Occipital lobe (tissue), 3 donors: ENCODE measurements at places on chromosomes 3 and 15. TPM values are rescaled to one million over a fixed set of nuclear protein-coding genes. Genes with fewer than 3 reads are reported as not detected.

DNA sequence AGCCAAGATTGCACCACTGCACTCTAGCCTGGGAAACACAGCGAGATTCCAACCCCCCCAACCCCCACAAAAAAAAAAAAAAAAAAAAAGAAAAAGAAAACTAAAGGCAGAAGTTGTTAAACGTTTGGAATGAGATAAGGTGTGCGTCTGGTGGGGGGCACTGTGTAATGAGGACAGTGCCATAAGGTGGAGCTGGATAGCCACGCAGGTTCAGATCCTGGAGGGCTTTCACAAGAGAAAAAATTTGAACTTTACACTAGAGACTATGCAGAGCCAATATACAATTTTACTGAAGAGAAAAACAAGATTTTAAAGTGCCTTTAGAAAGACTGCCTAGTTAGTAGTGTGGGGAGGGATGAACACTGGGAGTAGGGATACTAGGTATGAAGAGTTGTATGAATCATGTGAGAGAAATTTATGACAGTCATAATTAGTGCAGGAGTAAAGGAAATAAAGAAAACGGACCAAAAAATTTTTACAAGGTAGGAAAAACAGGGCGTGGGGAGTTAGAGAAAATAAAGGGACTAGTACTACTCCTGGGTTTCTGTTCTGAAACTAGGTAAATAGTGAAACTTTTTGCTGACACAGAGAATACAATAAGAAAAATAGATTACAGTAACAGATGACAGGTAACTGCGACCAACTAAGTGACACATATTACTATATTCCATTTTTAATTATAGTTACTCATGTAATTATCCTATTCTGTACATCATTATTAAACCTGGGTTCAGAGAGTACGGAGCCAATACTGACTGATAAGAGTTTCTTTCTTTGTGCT lies 108.1 kb downstream of the PEAK1 start:
- DNase-seq, result no peak

GRCh38 chr15:67465196-67465952 lies 55.6 kb upstream of the C15orf61 start:
- no peak for DNase-seq

GNB4 gene
- total RNA-seq, result 177 TPM

- DNase-seq, result no peak
Observed at GRCh38 chr3:23496165-23496564, 293.0 kb downstream of the UBE2E2 start.

GP9 gene
- not detected for total RNA-seq

DNA sequence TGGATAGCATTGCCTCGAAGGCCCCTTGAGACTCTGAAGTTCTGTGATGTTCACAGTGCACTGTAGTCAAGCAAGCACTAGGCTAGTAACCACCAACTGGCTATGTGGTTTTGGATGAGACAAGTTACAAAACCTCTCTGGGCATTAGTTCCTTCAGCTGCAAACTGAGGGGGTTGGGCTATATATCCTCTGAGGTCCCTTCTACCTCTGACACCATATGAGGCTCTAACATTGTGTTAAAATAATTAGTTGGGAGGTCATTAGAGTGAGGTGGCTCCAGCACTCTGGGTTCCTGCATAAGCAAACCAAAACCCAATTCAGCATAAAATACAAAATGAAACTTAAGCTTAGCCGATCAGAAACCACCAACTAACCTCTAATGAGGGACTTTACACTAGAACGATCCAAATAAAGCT lies 209.5 kb upstream of the LRRN1 start:
- DNase-seq, result no peak

DNA sequence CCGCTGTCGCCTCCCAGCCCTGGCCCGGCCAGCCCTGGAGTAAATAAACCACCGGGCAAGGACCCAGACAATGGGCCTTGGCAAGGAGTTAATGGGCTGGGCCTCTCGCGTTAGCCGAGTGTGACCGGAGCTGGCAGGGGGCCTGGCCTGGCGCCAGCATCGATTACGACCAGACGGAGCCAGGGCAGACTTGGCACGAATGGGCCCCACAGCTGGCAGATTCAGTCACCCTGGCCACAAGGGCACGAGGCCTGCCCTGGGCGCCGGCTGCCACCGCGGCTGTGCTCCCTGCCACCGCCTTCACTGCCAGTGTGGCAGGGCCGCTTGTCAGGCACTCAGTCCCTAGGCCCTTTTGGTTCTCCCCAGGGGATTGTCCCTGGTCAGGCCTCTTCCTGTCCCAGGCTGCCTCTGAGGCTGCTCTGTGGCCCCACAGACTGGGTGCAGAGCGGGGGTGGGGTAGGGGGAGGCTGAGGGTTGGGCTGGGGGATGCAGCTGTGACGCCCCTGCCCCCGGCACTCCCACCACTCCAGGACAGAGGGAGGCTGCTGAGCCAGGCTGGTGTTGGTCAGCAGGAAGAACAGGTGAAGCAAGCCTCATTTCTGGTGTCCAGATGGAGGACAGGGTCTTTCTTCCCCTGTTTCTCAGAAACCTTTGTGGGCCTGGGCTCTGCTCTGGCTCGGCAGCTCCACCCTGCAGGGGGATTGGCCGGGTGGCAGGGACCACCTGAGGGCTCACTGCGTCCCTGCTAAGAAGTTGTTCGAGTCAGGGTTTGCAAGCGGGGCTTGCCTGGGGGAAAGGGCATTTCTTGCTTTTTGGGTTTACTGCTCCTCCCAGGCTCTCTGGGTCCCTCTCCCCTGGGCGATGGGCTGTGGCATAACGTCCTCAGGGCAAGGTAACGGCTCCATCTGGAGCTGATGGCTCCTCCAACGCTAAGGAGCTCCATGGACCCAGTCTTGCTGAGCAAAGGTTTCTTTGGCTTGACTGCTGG lies 30.5 kb upstream of the SRP14 start:
- peak; percentile 87 for DNase-seq

DNA sequence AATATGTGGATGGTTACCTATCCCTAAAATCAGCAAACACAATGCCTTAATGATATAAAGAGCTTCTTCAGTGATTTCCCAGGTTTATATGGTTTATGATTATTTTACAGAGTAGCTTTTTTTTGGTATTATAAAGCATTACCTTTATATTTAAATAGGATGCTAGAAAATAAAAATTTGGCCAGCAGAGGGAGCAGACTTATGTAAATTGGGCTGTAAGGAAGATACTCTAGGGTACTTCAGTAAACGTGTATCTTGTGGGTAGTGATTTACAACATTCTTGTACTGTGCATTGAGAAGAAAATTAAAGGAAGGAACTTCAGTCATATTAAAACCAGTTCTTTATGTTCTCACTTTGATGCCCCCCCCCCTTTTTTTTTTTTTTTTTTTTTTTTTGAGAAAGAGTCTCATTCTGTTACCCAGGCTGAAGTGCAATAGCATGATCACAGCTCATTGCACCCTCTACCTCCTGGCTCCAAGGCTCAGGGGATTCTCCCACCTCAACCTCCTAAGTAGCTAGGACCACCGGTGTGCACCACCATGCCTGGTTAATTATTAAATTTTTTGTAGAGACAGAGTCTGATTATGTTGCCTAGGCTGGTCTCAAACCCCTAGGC lies 167.9 kb downstream of the BBX start:
- no peak for DNase-seq

DNA sequence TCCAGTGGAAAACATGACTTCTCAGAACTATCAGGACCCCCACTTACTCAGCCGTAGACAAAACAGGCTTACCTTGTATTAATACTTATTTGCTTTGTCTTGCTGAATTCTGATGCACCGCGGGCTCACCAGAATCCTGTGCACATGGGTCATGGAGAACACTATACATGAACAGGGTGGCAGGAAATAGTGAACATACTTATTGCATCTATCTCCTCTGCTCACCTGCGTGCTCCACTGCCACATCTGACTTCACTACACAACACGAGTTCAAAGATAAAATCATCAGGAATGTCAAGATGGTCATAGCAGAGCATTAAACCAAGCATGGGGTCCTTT lies 10.7 kb upstream of the MAPK6 start:
- no peak for DNase-seq

NPTN gene
- total RNA-seq, result 86.1 TPM

DNA sequence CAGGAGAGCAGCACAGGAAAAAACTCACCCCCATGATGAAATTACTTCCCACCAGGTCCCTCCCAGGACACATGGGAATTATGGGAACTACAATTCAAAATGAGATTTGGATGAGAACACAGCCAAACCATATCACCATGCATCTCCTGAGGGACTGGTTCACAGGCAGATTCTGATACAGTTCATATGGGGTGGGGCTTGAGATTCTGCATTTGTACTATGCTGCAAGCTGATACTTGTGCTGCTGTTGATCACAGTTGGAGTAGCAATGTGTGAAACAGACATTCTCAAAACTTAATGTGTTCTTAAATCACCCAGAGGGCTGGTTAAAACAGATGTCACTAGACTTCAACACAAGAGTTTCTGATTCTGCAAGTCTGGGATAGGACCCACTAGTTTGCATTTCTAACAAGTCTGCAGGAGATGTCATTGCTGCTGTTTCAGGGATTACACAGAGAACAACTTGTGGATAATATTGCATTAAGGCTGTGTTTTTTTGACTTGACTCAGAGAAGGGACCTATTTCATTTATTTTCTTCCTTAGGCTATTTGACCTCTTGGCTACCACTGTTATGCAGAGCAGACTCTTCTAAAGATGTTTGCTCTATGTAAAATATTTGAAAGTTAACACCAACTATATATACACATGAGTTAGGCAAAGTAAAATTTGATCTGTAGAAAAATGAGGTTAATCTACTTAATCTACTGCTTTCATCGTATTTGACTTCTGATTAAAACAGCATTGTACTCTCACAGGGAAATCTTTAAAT lies 194.2 kb upstream of the CNTN3 start:
- DNase-seq, result no peak

DNA sequence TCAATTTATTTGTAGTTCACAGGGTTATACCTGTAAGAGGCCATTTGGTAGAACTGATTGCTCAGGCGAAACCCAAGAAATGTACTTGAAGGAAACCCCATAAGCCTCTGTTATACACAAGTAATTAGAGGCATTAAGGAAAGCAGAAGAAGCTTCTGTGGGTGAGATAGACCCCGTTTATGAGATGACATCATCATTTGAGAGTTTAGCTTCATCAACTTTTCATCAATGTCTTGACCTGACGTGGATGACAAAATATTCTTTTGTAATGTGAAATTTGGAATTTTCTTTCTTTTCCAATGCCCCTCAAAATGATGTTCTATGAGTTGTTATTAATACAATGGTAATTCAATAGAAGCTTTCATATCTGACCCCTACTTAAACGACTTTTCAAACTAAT lies 136.2 kb downstream of the MDFIC2 start:
- DNase-seq, result no peak

GRCh38 chr3:187318819-187319616 lies 27.5 kb upstream of the MASP1 start:
- DNase-seq, result no peak

MYL3 gene
- total RNA-seq, result not detected

GRCh38 chr15:58558777-58559176 lies 127.0 kb downstream of the LIPC start:
- DNase-seq, result no peak

PP2D1 gene
- not detected for total RNA-seq

GRCh38 chr3:177622520-177622919 lies 425.2 kb upstream of the TBL1XR1 start:
- DNase-seq, result no peak

DNA sequence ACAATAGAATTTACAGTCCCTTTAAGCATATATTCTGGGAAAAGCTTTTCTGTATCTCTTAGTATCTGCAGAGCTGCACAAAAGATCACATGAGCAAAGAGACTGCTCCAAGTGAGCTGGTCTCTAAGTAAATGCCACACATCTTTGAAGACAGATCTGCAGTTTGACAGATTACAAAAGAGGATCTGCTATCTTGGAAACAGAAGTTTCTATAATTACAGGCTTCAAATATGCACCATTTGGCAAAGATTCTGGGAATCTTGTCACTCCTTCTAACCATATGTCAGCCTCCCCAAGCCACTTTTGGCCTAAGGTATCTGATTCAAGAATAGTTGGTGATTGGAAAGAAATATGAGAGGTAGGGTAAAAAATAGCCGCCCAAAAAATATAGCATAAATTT lies 9.6 kb upstream of the CFAP44 start:
- DNase-seq, result no peak

DNA sequence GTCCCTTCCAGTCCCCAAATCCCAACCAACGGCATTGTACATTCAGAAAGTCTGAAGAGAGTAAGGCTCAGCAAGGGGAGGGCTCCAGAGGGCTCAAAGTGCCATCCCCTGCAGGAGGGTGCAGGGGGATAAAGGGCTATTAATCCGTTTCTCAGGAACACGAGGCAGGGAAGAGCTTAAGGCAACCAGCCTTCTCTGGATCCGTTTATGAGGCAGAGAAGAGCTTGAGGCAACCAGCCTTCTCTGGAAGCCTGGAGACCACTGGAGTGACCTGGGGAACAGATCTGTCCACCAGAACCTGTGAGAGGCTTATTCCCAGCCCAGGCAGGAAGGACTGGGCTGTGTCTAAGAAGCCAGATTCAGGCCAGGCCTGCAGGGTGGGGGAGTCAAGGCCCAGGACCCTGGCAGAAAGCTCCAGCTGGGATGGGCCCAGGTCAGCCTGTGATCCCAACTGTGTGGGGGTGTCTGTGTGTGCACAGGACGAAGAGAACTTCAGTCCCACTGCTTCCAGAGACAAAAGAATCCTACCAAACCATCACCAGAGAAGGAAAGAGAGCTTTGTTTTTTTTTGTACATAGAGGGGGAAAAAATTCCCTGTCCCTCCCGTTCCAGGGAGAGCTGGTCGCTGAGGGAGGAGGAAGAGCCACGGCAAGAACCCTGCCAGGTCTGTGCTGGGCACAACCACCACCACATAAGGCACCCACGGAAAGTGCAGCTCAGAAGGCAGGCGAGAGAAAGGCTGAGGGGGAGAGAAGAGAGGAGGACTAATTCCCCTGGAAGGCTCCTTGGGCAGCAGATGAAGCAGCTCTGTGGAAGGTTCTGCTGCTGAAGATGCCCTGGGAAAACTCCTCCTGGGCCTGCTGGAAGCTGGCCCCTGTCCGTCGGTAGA lies 1.6 kb upstream of the ULK3 start:
- DNase-seq, result no peak

DNA sequence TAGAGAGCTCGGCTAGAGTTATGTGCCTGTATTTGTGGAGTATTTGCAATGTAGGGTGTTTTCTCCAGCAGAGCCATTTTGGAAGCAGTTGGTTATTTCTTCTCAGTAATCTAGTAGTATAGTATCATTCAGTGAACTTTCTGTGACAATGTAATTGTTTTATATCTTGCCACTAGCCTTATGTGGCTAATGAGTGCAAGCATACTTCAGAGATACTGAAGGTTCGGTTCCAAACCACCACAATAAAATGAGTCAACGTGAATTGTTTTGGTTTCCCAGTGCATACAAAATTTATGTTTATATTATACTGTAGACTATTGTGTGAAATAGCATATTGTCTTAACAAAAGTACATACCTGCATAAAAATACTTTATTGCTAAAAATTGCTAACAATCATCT lies 286.9 kb upstream of the TBL1XR1 start:
- no peak for DNase-seq

- no peak for DNase-seq
Observed at GRCh38 chr3:34020726-34021680, 222.6 kb downstream of the PDCD6IP start.

SERPINI2 gene
- total RNA-seq, result 2.0 TPM

DNA sequence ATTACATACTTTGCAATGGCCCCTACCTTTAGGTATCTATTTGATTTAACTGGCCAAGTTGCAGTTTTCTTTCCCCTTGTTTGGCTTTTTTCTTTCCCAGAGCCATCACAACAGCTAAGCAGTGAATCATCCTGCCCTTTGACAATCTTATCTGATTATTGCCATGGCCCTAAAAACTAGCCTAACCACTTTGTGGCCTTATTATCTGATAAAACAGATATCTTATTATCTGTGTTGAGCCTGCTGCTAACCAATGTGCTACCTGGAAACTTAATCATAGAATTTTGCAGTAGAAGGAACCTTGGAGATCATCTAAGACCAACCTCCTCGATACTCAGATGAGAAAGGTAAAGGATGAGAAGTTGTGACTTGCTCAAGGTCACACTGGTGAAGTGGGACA lies 37.1 kb downstream of the EIF4E3 start:
- no peak for DNase-seq
